ENCODE measurements at places on chromosomes 12 and 14.

- DNase-seq = no peak
Observed at GRCh38 chr12:116313194-116313927, 35.9 kb upstream of the MED13L start.

- no peak for DNase-seq
Observed at GRCh38 chr12:114692186-114693058, 8.4 kb upstream of the TBX3 start.

DNA sequence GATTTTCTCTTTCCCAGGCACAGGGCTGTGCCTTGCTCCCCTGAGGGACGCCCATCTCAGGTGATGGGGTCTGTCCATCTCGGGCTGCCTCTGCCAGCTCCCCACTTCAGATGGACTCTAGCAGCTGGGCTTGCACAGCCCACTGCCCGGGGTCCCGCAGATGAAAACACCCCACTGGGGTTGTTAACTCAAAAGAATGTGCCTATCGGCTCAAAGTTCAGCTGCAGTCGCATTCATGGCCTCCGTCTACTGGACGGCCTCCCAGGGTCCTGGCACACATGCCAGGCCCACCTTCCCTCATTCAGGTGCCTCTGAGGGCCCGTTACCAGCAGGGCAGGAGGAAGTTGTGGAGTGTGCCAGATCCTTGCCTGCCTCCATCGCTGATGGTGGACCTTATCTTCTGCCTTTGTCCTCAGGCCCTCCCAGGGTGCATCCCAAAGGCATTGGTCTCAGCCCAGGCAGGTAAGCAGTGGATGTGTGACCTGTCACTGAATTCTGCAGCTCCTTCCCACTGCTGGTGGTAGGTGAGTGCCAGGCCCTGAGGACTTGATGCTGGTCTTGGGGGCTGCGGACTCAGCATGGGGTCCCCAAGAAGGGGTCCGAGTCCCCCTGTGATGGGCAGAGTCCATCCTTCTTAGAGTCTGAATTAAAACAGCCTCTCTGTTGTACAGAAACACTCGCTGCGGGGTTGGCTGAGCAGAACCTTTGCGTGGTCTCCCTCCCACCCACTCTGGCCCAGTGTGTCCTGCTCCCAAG is 324.6 kb upstream of the DIO3 start:
- no peak for DNase-seq

GRCh38 chr14:60658909-60659585 is 9.8 kb upstream of the SIX1 start:
- no peak for DNase-seq

DNA sequence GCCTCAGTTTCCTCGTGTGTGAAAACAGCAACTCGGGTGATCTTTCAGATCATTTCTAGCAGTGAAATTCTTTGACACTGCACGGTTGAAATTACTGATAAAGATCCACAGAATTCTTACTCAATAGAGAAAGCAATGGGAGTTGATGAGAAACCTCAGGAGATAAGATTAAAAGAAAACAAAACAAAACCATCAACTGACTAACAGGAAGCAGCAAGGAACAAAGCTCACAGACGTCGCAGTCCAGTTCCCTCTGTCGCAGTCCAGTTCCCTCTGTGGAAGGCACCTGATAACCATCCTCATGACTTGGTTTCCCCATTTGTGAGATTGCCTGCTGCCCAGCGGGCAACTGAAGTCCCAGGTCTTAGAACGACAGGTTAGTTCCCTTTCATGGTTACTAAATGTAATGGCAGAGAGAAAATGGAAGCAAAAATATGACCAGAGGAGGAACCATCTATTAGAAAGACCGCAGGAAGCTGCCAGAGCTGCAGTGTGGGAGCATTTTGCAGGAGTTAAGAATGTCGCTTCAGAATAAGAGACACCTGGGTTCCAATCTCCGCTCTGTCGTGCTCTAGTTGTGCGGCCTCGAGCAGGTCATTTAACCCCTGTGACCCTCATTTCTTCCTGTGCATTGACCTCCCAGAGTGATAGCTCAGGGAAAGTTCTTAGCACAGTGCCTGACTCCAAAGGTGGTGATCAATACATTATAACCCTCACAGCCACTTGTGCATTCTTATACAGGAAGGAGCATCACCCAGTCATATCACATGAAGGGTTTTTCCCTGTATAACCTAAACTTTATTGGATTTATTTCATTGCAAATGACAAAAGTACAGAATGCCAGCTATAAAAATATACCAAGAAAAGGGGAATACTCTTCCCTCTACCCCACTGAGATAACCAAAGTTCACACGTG is 5.1 kb upstream of the MED13L start:
- DNase-seq = no peak

DNA sequence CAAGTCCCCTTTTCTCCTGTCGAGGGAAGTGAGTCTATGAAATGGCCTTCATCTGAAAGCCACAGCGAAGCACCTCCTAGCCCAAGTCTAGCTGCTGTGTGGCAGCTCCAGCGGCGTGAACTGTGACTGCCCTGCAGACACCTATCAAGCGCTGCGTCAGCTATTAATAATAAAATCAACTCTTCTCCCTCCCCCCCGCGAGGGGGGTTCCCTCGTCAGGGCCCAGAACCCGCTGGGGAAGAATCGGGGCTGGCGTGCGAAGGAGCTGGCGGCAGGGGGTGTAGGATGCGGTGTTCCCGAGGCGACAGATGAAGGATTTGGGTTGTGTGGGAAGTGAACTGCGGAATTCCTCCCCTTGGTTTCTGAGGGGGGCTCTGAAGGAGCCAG is 662 bp upstream of the ATP2A2 start:
- DNase-seq = no peak

DNA sequence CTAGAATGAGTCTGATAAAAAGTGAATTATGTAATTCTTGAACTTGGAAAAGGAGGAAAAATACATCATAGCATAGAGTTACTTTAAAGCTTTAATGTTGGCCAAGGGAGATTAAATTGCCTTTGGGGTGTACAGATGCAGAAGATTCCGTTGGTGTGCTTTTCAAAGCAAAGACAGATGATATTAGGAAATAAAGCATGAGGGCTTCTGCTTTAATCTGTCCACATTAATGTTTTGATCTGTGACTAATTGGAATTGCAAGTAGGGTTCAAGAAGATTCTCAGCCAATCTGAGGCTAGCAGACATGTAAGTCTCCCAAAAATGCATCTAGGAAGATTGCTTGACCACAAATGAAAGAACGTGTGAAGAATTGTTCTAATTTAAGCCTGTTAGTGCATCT is 35.2 kb downstream of the LGR5 start:
- DNase-seq = no peak

- DNase-seq = no peak
Observed at GRCh38 chr12:32989705-32990104, 93.1 kb upstream of the PKP2 start.

DNA sequence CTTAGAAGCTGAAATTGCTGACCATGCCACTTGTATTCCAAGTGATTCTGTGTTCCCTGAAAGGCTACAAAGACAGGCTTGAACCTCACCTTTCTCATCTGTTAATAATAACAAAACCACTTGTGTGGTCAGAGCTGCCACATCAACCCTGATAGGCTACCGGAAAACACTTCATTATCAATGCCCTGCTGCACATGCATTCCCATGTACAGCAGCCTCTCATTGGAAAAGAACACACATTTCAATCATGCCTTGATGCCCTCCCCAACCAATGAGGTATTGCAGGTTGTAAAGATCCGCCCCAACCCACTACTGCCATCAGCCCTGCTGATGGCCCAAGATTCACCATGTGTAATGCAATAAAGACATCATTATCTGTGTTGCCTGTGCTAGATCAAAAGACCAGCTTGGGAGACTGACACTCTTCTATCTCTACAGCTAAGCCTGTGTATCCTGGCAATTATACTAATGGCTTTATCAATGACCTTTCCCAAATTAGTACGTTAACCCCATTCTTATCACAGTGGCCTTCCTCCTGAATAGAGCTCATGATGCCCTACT is 2.8 kb downstream of the GPR19 start:
- DNase-seq = no peak

DNA sequence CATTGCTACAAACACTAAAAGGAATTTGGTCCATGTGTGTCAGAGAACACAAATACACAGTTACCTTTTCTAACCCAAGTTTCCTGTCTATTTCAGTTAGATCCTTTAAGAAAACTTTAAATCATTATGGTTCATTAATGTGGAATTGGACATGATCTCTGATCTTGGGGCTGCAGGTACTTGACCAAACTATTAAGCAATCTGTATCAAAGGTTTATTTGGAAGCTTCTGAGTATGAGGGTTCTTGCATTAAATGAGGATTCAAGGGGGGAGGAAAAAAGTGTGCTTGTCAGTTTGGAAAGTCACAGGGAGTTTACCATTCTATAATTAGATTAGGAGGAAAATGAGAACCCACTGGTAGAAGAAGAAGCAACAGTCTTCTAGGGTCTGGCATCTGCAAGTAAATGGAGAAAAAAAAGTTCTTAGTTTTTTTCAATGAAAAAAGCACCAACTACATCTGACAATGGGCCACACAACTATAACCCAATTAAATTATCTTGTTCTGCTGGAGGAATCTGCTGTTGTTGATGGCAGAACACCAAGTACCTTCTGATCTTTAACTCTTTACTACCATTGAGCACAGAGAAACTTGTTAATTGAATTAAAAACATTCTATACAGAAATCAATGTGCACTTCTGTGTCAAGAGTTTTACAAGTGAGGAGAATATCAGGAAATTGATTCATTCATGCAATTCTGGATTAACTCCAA is 17.5 kb downstream of the GTSF1 start:
- no peak for DNase-seq

DNA sequence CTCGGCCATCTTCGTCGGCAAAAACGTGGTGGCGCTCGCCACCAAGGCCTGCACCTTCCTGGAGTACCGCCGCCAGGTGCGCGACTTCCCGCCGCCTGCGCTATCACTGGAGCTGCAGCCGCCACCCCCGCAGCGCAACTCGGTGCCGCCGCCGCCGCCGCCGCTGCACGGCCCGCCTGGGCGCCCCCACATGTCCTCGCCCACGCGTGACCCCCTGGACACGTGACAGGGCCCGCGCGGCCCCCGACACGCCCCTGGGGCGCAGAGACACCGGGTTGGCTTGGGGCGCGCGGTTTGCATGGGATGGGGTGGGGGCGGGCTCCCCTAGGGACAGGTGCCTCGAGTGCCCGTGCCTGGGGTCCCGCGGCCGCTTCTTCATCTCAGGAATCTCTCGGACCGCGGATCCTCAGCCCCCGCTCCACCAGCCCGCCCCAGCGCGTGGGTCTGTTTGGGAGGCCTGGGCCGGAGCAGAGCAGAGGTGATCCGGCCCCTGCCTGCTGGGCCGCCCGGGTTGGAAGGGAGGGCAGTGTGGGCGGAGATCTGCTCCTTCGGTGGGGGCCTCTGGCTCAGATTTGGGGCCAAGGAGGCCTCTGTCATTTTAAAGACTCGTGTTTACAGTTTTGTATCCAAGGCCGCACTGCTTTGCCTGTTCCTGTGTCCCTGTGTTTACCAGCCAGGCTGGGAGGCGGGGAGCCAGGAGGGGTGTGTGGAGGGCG is 3.3 kb downstream of the TMEM121 start:
- no peak for DNase-seq

Data from H4 (cell line).